Epithelial cell of prostate (primary cell): ENCODE measurements at places on chromosomes 1 and 21.

DNA sequence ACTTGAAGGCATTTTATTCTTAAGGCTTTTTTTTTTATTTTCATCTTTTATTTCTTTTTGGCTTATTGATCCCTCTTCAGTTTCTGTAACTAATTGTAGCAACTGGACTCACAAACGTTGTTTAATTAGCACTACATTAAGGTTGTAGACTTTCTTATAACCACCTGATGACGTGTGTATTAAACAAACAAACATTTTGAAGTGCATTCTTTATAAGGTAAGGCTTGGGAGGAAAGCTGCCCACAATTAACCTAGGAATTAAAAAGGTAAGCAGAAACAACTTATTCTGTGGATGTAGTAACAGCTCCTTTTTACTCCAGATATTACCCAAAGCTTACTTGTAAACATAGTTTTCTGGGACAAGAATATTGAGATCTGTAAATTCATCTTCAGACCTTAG lies 55.0 kb downstream of the CAMSAP2 start:
- DNase-seq = no peak

GRCh38 chr1:115771094-115771846 lies 2.8 kb upstream of the CASQ2 start:
- DNase-seq = no peak

DNA sequence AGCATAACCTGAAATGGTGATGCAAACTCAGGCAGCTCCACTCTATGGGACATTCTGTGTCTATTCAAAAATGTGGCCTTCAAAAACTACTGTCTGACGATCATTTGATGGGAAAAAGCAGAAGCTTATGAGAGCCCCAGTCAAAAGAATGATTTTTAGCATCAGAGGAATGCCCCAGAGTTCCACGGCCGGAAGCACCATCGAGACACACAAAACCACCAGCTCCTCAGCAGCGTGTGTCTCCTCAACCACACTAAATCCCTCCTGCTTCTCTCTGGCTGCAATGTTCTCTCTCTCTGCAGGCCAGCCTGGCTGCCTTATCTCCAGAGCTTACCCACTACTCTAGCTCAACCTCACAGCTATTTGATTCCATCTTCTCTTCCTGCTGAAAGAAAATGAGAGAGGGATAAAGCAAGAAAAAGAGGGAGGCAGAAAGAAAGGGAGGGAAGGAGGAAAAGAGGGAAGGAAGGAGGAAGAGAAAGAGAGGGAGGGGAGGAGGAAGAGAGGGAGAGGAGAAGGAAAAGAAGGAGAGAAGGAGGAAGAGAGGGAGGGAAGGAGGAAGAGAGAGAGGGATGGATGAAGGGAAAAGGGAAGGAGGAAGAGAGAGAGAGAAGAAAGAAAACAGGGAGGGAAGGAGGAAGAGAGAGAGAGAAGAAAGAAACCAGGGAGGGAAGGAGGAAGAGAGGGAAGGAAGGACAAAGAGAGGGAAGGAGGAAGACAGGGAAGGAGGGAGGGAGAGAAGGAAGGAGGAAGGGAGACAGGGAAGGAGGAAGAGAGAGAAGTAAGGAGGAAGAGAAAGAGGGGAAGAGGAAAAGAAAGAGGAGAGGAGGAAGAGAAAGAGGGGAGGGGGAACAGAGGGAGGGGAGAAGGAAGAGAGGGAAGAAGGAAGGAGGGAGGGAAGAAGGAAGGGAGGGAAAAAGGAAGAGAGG lies 33.5 kb upstream of the LAPTM5 start:
- DNase-seq = no peak

- DNase-seq = no peak
These were observed 243.0 kb downstream of the TOMM20 start for GRCh38 chr1:234885601-234886000.

DNA sequence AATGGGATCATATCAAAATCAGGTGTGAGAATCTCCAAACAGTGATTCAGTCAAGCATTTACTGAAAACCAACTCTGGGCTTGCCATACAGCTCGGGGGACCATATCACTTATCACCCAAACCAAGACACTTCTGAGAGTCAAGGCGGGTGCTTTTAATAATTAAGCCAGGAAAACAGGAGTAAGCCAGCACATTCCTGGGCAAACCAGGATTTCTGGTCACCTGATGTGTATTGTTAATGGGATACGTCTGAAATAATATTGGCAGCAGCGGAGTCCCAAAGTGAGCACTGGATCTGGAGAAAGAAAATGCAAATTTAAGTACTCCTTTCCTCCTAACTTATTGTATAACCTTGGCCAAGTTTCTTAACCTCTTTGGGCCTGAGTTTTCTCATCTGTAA lies 17.6 kb downstream of the OSCP1 start:
- no peak for DNase-seq

DNA sequence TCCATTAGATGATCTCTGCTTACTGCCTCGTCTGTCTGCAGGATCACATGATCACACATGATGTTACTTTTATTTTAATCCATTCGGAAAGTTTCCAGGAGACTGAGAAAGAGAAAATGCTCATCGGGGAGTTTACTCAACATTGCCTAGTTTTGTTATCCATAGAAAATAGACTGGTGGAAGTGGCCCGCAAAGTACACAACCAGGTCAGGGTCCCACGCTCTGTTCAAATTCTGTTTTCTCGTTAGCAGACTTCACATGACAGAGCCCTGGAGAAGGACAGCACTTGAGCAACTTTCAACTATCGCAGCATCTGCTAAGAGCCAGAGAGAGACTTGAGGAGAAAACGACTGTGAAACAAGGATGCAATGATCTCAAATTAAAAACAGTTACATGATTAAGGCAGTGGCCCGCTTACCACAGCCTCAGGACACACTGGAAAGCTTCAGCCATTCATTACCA lies 44.2 kb downstream of the ADAMTS1 start:
- no peak for DNase-seq

DNA sequence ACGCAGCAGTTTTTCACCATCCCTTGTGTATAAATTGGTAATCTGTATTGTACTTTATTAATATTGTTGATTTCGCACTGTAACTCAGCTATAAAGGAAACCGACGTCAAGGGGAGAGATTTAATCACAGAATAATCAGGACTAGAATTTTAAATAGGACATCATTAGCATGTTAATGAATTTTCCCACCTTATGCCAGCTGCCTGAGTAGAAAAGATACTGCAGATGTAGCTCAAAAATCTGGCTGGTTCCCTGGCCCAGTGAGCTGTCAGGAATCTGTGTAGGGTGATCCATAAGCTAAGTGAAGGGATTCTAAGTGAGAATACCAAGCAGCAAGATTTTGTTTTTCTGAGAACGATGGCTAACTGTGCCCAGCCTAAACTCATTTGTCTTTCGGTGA lies 195.5 kb downstream of the DISC1 start:
- DNase-seq = no peak

GRCh38 chr1:55558515-55558914 lies 343.4 kb upstream of the USP24 start:
- no peak for DNase-seq

GRCh38 chr1:161486806-161487741 lies 18.2 kb upstream of the FCGR2A start:
- DNase-seq = peak; percentile 50

GRCh38 chr1:87295445-87296110 lies 33.1 kb upstream of the LMO4 start:
- no peak for DNase-seq

- DNase-seq = no peak
These were observed 611.2 kb upstream of the ADGRL4 start for GRCh38 chr1:79617777-79618176.

DNA sequence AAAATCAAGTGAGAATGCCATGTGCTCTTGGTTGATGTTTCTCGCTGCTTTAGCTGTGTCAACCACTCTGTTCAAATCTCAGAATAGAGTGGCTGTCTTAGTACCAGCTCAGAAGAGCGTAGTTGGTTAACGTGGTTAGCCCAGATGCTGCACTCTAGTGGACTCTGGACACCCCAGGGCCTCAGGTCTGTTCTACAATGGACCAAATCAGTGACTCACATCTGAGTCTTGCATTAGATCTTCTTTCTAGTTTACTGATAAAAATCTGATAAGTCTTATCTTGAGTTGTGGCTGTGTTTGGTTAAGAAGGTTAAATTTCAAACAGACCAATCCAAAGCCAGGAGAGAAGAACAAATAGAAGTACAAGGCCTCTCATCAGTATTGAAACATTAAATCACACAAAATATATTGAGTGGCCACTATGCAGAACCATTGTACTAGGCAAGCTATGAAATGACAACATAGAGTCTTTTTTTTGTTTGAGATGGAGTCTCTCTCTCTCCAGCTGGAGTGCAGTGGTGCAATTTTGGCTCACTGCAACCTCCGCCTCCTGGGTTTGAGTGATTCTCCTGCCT lies 104.1 kb downstream of the NR5A2 start:
- DNase-seq = no peak

DNA sequence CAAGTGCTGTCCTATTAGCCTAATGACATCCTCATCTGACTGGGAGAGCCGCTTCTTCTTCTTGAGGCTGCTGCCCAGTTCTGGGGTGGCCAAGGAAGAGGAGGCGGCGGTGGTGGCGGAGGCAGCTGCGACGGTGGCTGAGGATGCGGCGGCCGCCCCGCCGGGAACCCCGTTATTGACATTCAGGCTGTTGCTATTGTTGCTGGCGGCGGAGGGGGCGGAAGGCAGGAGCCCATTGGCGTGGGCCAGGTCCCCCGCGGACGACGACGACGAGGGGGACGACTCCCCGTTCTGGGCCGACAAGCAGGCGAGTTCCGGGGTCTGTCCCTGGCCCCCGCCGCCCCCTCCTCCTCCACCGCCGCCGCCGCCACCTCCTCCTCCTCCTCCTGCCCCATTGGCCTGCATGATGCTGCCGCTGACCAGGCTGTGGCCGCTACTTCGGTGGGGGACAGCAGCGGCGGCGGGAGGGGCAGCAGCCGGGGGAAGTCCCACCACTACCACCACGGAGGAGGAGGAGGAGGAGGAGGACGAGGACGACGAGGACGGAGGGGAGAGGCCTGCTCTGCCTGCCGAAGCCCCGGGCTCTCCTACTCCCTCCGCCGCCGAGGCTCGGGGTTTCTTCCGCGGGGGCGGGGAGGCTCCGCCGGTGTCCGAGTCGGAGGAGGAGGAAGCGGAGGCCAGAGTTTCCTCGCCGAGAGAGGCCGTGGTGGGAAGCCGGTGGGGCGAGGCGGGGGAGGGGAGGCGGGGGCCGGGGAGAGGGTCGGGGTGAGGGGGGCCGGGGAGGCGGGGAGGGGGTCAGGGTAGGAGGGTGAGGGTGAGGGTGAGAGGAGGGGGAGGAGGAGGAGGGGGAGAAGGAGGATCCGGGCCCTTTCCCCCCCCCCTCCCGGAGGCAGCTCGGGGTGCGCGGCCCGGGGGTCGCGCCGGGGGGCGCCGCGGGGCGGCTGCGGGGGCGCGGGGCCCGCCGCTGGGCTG lies 610 bp downstream of the WDR26 start:
- DNase-seq = no peak

GRCh38 chr1:177023726-177024125 lies 140.8 kb downstream of the ASTN1 start:
- no peak for DNase-seq

GRCh38 chr1:236099355-236099974 lies 34.6 kb upstream of the NID1 start:
- DNase-seq = no peak

DNA sequence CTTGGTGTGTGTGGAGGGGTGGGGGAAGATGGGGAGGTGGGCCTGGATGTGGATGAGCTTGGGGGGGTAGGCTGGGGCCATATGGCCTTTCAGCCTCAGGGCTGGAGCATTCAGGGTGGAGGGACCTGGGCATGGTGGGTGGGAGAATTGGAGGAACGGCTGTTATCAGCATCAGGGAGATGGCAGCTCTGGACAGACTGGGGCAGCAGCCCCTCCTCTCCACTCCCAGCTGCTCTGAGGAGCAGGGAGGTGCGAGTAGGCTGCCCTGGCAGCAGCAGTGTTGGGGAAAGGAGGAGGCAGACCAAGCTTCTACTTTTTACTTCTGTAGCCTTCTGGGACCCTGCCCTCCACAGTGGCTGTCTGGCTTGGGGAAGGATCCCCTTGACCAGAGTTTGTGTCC lies 10.2 kb downstream of the PPFIA4 start:
- DNase-seq = no peak

- no peak for DNase-seq
These were observed 779 bp downstream of the LRRC40 start for GRCh38 chr1:70204600-70204999.

- DNase-seq = no peak
These were observed 35.4 kb downstream of the RGS4 start for GRCh38 chr1:163104385-163105099.

DNA sequence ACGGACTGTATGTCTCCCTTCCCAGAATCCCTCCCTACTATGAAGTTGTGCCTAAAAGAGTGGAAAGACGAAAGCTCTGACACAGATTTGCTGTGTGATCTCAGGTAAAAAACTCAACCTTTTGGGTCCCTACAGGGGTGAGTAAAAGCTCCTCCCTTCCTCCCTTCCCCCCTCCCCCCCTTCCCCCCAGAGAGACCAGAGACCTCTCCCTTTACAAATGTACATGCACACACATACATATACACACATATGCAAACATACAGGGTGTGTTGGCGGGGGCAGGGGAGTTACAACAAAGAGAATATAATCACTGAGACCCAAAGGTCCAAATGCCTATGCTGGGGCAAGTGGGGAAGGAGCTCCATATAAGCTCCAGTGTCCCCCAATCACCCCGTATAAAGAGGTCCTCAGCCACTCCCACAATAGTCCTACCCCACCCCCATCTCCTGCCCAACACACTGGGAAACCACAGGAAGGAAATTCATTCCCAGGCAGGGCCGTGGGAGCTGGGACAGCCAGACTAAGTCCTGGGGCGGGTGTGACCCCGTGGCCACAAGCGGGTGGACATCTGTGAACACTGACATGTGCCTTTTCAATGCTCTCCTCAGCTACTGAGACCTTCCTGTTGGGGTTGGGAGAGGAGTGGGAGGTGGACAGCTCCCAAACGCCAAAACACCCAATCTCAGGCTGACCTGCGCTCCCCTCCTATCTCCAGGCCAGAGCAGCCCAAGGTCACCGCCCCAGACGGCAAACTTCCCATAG lies 2.0 kb downstream of the MEF2D start:
- no peak for DNase-seq

DNA sequence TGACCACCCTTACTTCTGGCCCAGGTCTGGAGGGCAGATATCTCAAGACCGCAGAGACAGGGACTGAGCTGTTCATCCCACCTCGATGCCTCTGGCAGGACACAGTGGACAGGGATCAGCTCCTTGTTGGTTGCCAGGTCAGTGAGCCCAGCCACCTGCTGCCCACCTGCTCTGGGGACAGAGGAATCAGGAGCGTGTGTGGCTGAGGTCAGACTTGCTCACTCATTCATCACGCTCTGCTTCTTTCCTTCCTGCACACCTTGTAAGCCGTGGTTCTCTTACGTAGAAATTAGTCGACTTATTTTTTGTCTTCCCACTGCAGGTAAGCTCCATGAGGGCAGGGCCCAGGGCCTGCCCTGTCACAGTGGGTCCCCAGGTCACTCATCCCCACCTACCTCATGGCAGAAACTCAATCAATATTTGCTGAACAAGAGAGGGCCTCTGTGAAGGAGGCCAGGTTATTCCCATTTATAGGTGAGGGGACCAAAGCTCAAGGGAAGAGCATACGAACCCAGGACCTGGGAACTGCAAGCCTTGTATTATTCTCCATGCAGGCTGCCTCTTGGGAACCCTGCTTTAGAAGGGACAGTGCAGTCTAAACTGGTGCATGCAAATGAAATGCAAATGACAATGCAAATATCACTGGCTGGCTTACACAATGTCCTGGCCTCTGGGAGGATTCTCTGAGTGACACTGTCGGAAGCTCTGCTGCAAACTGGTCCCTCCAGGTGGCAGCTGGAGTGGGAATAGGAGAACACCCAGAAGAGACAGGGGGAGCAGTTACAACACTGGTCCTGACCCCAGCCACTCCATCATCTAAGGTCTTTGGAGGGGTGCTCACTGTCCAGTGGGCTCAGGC lies 58.4 kb upstream of the PAX7 start:
- no peak for DNase-seq
